ENCODE measurements at places on chromosomes 1 and 21.

GRCh38 chr1:8010080-8010664 lies 15.9 kb downstream of the ERRFI1 start:
- no peak overlapping the region for H3K4me3 ChIP-seq
- DNase-seq: no peak
- H3K27ac ChIP-seq: no peak overlapping the region
- no peaks in the 10 kb centered on the region for H3K27me3 ChIP-seq

GRCh38 chr1:143497374-143497747 lies 474.4 kb downstream of the FAM72C start:
- H3K4me3 ChIP-seq: no peak overlapping the region
- no peaks in the 10 kb centered on the region for H3K27me3 ChIP-seq
- DNase-seq: no peak
- no peaks in the 10 kb centered on the region for H3K36me3 ChIP-seq

GRCh38 chr1:44289530-44289929 lies 65.5 kb downstream of the ERI3 start:
- H3K36me3 ChIP-seq: peaks cover 19% of the 10 kb centered on the region
- no peak overlapping the region for H3K4me3 ChIP-seq
- H3K4me1 ChIP-seq: no peaks in the 10 kb centered on the region
- H3K27me3 ChIP-seq: no peaks in the 10 kb centered on the region
- DNase-seq: no peak
- no peak overlapping the region for H3K27ac ChIP-seq

- H3K27me3 ChIP-seq: no peaks in the 10 kb centered on the region
- no peaks in the 10 kb centered on the region for H3K36me3 ChIP-seq
- H3K27ac ChIP-seq: peak overlapping the region; percentile 96
- H3K4me3 ChIP-seq: no peak overlapping the region
- DNase-seq: no peak
Measured at GRCh38 chr1:15354580-15354965, 55.1 kb upstream of the EFHD2 start.

DNA sequence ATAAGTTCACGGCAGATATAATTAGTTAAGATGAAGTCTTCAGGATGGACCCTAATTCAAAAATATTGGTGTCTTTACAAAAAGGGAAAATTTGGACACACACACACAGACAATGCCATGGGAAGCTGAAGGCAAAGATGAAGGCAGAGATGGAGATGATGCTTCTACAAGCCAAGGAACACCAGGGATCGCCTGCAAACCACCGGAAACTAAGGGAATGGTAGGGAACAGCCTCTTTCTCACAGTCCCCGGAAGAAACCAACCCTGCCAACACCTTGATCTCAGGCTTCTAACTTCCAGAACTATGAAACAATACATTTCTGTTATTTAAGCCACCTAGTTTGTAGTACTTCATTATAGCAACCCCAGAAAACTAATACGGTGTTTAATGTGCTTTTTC lies 15.1 kb upstream of the SERTAD4 start:
- no peak overlapping the region for H3K4me3 ChIP-seq
- no peaks in the 10 kb centered on the region for H3K36me3 ChIP-seq
- no peaks in the 10 kb centered on the region for H3K27me3 ChIP-seq
- H3K27ac ChIP-seq: no peak overlapping the region

DNA sequence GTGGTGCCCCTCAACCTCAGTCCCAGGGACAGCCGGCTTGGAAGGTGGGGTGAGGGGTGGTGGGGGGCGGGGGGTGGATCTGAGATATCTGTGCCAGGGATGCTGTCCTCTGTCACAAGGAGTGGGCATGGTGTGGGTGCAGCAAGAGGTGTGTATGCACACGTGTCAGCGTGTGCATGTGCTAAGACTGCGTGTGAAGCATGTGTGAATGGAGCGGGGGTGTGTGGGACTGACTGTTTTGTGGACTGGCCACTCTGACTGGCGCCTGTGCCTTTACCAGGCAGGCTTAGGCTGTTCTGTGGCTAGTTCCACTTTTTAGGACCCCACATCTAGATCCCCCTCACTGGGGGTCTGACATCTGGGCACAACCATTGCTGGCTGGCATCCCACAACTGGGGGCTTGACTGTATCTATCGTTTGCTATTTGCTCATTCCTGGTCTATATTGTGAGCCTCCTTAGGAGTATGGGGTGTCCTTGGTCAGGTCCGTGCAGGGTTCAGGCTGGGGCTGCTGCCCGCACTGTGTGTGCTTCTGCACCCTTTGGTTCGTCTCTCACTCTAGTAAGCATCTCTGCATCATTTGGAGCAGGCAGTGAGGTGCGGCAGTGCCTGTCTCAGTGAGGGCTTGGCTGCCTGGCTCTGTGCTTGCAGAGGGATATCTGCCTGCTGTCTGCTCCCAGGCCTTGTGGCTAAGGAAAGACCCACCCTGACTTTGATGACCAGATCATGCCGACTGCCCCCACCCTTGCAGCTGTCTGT lies 1.9 kb downstream of the AMPD2 start:
- no peak overlapping the region for H3K27ac ChIP-seq
- H3K27me3 ChIP-seq: no peaks in the 10 kb centered on the region
- DNase-seq: no peak
- H3K4me3 ChIP-seq: peak overlapping the region; percentile 51
- peaks cover 7% of the 10 kb centered on the region for H3K36me3 ChIP-seq

DNA sequence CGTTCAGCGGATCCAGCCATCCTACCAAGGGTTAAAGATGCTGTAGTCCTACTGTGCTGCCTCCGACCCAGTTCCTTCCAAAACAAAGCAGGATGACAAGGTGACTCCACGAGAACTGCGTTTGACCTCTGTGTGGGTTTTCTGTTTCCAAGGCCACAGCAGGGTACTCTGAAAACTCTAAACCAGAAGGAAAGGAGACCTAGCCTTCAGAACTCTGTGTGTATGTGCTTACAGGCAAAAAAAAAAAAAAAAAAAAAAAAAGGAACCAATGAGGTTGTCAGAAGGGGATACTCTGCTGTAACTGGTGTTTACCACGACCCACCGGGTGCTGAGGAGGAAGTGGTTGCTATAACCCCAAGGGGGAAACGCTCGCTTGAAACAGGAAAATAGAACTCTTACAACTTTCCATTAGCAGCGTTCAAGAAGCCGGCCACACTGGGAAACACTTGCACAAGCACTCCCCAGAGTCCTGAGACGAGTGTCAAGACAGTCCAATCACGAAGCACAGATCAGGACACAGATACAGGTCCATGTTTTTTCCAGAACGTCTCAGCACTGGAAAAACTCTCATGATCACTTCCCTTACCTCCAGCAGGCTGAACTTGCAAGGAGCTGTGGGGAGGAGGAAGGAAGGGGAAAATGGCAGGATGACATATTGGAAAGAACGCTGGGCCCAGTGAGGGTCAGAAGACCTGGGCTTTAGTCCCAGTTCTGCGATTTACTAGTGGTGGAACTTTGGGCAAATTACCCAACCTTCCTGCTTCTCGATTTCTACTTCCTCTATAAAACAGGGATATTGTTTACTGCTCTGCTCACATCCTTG lies 64.0 kb downstream of the ITPKB start:
- H3K4me1 ChIP-seq: peaks cover 31% of the 10 kb centered on the region
- no peak for DNase-seq
- H3K4me3 ChIP-seq: no peak overlapping the region
- H3K27ac ChIP-seq: no peak overlapping the region
- H3K36me3 ChIP-seq: no peaks in the 10 kb centered on the region

DNA sequence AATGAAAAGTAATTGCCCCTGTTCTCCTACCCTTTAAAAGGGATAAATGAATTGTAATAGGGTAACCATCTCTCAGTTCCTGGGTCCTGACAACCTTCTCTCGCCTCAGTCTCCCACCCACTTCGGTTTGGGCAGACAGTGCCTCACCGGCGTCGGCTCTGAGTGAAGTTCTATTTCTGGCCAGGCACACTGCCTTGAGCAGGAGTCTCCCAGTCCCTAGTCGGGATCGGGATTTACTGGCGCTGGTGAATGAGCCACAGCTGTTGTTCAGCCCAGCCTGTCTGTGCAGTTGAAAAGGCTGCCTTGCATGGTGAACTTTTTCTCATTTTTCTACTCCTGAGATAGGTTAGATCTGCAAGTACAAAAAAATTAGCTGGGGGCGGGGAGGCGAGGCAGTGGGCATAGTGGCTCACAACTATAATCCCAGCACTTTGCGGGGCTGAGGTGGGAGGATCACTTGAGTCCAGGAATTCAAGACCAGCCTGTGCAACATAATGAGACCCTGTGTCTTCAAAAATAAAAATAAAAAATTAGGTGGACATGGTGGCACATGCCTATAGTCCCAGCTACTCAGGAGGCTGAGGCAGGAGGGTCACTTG lies 7.4 kb downstream of the PLEKHM2 start:
- H3K4me3 ChIP-seq: no peak overlapping the region
- no peaks in the 10 kb centered on the region for H3K27me3 ChIP-seq

- no peaks in the 10 kb centered on the region for H3K36me3 ChIP-seq
- no peak for DNase-seq
- no peak overlapping the region for H3K4me3 ChIP-seq
- peaks cover 60% of the 10 kb centered on the region for H3K4me1 ChIP-seq
- no peak overlapping the region for H3K27ac ChIP-seq
- no peaks in the 10 kb centered on the region for H3K27me3 ChIP-seq
Measured at GRCh38 chr1:186183970-186184628, 191.0 kb downstream of the TPR start.

GRCh38 chr1:30887485-30888315 lies 20.9 kb downstream of the SDC3 start:
- peak overlapping the region; percentile 54 for H3K27ac ChIP-seq
- H3K36me3 ChIP-seq: peaks cover 14% of the 10 kb centered on the region
- no peak overlapping the region for H3K4me3 ChIP-seq

DNA sequence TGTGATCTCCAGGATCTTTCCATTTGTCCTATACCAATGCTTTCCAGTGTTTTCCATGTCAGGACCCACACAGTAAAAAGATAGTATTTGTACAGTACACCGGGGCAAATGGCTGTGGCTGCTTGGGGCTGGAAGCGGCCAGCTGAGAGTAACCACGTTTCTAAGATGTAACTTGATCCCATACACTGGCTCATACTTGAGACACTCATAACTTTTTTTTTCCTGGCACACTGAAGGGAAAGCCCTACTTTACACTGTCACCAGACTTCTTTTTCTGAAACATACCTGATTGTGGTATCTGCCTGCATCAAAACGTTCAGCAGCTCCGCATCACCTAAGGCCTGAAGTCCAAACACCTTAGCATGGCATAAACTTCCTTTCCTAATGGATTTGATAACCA lies 21.6 kb downstream of the VPS13D start:
- DNase-seq: no peak
- no peak overlapping the region for H3K4me3 ChIP-seq
- H3K27me3 ChIP-seq: no peaks in the 10 kb centered on the region
- H3K4me1 ChIP-seq: no peaks in the 10 kb centered on the region

DNA sequence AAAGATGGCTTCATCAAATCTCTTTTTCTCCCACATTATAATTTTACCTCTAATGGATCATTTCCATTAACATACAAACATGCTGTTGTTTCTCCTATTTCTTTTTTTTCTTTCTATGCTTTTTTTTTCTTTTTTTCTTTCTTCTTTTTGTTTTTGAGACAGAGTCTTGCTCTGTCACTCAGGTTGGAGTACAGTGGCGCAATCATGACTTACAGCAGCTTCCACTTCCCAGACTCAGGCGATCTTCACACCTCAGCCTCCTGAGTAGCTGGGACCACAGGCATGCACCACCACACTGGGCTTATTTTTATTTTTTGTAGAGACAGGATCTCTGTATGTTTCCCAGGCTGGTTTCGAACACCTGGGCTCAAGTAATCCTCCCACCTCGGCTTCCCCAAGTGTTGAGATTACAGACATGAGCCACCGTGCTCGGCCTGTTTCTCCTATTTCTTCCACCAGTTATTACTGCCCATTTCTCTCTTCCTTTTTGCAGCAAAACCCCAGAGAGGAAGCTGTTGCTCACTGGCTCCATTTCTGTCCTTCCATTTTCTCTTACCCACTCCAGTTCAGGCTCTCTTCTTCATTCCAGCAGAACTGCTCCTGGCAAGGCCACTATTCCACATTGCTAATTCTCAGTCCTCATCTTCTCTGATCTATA lies 32.1 kb upstream of the OPRD1 start:
- H3K27ac ChIP-seq: no peak overlapping the region
- H3K27me3 ChIP-seq: no peaks in the 10 kb centered on the region
- no peak for DNase-seq
- peaks cover 3% of the 10 kb centered on the region for H3K36me3 ChIP-seq
- no peaks in the 10 kb centered on the region for H3K4me1 ChIP-seq

- no peaks in the 10 kb centered on the region for H3K27me3 ChIP-seq
- peaks cover 4% of the 10 kb centered on the region for H3K4me1 ChIP-seq
- no peak for DNase-seq
Measured at GRCh38 chr1:3898994-3899753, 898 bp downstream of the C1orf174 start.

DNA sequence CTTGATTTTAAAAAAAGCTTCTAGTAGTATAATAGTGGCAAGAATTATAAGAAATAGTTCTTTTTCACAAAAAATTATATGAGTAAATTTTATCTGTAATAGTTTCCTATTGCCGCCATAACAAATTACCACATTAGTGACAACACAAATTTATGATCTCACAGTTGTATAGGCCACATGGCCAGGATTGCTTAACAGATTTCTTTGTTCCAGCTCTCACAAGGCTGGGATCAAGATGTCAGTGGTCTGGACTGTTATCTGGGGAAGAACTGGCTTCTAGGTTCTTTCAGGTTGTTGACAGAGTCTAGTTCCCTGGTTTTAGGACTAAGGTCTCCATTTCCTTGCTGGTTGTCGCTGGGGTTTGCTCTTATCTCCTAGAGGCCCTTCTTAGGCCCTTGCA lies 236.4 kb downstream of the USP25 start:
- no peak overlapping the region for H3K4me3 ChIP-seq
- no peaks in the 10 kb centered on the region for H3K27me3 ChIP-seq
- peaks cover 9% of the 10 kb centered on the region for H3K4me1 ChIP-seq
- no peaks in the 10 kb centered on the region for H3K36me3 ChIP-seq
- no peak for DNase-seq

- no peaks in the 10 kb centered on the region for H3K27me3 ChIP-seq
- no peak for DNase-seq
- H3K36me3 ChIP-seq: no peaks in the 10 kb centered on the region
- H3K27ac ChIP-seq: no peak overlapping the region
Measured at GRCh38 chr1:37012226-37012625, 22.1 kb downstream of the GRIK3 start.

DNA sequence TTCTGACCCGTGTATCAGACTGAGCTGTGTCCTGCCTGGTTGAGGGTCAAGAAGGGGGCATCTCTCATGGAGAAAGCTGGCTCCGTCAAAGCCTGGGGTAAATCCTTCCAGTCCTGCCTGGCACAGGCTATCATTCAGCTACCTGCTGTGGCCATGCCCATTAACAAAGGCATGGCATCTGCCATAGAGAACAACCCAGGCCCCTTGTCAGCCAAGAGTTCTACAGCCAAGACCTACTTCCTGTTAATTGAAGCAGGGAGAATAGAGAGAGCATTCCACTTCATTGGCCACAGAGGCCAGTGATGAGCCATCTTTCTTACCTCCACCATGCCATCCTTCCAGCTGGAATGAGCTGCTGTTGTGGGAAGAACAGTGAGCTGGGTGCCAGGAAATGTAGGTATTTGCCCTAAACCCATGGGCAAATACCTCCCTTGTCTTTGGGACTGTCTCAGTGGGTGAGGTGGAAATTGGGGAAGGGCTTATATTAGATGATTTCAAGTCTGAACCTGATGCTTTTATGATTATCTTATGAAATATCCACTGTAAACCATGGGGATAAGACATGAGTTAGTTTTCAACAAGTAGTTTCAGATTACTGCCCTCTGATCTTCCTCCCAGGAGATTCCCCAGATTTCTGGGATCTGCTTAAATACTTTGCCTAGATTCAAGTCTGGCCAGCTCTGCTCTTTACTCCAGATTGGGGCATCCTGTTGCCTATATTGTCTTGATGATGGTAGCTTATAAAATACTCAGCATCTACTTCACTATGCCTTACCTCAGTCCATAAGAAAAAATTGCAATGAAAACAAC lies 11.2 kb upstream of the KCNQ4 start:
- 0 out of 2 replicates have a peak, but pooled peaks cover 3% of the 10 kb centered on the region for H3K4me1 ChIP-seq
- DNase-seq: no peak
- no peak overlapping the region for H3K27ac ChIP-seq
- no peaks in the 10 kb centered on the region for H3K27me3 ChIP-seq
- H3K36me3 ChIP-seq: peaks cover 38% of the 10 kb centered on the region
